ENCODE measurements at places on chromosomes 6 and 20.

- no peak for DNase-seq
Measured at GRCh38 chr6:143014764-143015163, 45.9 kb upstream of the AIG1 start.

GRCh38 chr20:62141043-62141396, 2.2 kb downstream of the PSMA7 start:
- DNase-seq, result no peak

GRCh38 chr6:38877721-38878120, 162.6 kb downstream of the DNAH8 start:
- no peak for DNase-seq

DNA sequence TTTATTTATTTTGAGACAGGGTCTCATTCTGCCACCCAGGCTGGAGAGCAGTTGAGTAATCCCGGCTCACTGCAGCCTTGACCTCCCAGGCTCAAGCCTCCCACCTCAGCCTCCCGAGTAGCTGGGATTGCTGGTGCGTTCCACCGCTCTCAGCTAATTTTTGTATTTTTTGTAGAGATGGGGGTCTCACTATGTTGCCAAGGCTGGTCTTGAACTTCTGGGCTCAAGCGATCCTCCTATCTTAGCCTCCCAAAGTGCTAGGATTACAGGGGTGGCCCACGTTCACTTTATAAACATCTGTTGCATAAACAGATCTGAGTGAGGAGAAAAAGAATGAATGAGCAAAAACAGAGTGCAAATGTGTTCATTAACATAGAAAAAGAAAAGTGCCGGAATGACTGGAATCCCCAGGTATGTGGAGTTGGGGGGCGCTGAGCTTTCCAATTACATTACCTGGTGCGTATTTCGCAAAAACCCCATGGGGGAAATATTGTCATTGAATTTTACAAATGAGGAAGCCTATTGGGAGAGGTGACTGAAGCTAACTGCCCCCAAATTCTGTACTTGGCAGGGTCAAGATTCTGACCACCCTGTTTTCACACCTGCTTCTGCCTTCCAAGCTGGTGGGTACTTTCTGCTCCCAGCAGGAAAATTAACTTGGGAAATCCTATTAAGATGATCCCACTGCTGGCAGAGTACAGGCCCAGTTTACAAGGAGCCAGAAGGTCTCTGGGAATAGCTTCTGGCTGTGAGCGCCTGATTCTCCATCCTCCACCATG, 207.7 kb upstream of the JARID2 start:
- no peak for DNase-seq

DNA sequence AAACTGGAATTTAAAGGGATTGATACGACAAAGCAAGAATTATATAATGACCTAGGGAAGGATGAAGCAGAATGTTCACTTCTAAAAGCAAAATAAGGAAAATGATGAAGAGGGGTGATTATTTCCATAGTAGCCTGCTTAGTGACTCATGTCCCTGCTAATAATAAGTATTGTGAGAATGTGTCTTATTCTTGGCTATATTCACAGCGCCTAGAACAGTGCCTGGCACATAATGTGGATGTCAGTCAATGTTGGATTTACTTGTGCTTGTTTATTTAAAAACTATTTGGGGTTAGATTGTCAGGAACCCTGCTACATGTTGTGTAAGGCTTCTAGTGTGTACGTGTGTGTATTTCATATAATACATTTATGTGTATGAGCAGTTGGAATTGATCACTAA, 85.1 kb downstream of the ZFAND3 start:
- no peak for DNase-seq

DNA sequence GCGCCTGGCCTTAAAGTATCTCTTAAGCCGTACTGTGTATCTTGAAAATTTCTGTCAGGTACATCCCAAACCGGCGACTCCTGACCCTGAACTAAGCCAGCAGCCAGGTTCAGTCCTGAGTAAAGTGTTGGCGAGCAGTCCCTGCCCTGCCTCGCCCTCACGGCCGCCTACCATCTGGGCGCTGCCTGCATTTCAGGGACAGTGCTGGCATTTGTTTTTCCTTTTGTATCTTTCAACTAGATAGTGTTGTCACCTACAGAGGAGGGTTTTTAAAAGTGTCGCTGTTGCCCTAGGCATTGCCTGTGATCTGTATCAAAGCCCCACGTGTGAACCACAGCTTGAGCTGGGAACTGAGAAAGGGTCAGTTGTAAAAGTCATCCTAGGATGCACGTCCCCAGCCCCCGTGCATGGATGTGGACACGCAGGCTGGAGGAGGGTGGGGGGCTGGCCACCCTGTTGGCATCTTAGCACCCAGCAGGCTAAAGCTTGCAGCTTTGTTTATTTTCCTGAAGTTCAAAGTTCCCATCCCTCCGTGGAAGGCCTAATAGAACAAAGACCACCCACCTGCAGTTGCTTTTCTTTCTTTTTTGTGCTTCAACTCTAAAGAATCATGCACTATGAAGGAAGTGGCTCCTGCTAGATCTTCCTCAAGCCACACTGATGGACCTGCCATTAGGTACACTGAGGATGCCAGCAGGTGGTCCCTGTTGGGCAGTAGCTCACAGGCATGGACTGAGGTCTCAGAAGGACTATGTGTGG, 136.8 kb downstream of the ZDHHC14 start:
- no peak for DNase-seq

- DNase-seq, result no peak
Measured at GRCh38 chr20:13102694-13103093, 93.9 kb downstream of the SPTLC3 start.

- DNase-seq, result no peak
Measured at GRCh38 chr20:34388000-34388399, 24.9 kb downstream of the ITCH start.

- DNase-seq, result no peak
Measured at GRCh38 chr6:99993146-99993532, 884 bp downstream of the MCHR2 start.

DNA sequence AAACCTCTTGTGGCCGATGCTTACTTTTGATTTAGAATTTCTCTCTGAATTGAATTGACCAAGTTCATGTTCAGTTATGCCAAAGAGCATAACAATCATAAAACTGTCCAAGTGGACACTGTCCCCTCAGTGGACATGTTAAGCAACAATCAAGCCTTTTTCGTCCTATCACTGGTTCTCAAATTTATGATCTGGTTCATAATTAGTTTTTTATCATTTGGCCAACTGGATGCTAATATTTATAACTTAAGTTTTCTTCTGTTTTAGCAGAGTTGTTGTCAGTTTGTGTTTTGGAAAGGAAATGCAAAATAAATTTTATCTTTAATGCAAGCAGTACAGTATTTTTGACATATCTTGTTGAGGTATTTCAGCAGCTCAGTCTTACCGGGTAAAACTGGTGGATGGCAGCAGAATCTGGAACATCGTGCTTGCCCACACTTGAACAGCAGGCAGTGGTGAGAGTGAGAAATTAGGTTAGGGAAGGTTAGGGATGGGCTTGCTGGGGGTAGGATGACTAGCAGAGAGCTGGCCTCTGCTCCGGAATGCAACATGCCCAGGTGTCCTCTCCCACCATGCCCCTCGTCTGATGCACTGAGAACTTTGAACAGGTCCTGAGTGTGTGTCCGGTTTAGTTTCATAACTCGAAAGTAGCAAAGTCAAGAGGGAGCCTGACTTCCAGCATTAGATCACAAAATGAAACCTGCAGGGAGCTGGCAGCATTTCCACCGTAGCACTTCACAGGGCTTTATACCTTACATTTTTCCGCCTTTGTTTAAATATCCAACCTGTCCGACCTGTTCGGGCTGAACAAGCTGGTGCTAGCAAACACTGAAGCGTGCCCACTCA, 93.1 kb downstream of the RREB1 start:
- DNase-seq, result no peak

DNA sequence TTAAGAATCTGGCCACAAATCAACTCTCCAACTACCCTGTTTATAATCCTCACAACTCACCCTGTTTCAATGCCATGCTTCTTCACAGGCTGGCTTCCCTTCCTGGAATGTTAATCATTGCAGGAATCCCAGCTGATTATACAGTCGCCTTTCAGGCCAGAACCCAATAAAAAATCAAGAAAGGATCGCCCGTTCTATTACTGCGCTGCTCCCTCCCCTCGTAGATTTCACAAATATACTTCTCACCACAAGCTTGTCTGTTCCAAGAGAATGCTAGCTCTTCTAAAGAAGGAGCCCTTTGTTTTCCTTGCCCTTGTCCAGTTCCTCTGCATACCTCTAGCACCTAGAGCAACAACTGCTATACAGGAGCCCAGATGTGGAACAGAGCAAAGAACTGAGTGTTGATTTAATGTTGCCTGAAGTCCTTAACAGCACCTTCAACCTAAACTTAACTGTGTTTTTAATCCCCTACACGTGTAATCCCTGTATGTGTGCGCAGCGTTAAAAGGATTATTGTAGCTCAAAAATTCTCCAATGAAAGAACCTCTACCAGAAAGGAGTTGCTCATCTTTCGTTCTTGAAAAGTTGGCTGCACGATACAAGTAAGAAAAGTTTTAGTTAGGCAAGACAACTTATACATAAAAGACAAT, 988 bp downstream of the ECHDC1 start:
- peak; percentile 48 for DNase-seq

GRCh38 chr6:6453186-6453585, 132.7 kb upstream of the F13A1 start:
- no peak for DNase-seq

- no peak for DNase-seq
Measured at GRCh38 chr6:143295932-143296331, 154.6 kb downstream of the ADAT2 start.

GRCh38 chr6:127118298-127119101, at the start of gene RSPO3:
Gene RSPO3 (plus strand): TSS chr6:127118671. CDS start chr6:127119193, 522 bp downstream.
- DNase-seq, result no peak

- no peak for DNase-seq
Measured at GRCh38 chr20:4120921-4121321, 105.6 kb upstream of the RNF24 start.

GRCh38 chr6:162151021-162151665, 576.4 kb downstream of the PRKN start:
- DNase-seq, result peak; percentile 26

DNA sequence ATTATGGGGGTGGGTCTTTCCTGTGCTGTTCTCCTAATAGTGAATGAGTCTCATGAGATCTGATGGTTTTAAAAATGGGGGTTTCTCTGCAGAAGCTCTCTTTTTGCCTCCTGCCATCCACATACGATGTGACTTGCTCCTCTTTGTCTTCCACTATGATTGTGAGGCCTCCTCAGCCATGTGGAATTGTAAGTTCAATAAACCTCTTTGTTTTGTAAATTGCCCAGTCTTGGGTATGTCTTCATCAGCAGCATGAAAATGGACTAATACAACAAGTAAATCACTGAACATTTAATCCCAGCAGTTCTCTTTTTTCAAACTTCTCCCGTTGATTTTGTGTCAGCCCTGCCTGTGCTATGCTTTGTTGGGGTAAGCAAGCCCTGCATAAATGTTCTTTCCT, 95.2 kb downstream of the FAM217A start:
- DNase-seq, result no peak

- no peak for DNase-seq
Measured at GRCh38 chr20:33578510-33578909, 83.6 kb upstream of the C20orf144 start.

GRCh38 chr20:11672959-11673358, 244.7 kb upstream of the BTBD3 start:
- no peak for DNase-seq

- DNase-seq, result no peak
Measured at GRCh38 chr20:13610184-13610583, 28.5 kb downstream of the TASP1 start.

GRCh38 chr20:37382482-37383120, 36.7 kb downstream of the SRC start:
- DNase-seq, result no peak

DNA sequence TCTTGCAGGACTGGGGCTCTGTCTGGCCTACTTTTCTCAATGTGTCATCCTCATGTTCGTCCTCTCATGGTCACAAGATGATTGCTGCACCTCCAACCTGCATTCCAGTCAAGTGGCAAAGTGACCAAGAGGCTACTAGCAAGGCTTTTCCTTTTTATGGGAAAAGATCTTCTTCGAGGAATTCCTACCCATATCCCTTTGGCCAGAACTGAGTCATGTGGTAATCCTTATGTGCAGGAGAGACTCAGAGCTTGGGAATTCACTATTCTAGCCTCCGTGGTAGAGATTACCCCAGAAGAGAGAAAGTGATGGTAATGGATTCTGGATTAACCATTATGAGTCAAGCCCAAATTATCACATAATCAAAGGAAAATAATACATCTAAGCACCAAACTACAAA, 162.7 kb downstream of the KCNQ5 start:
- DNase-seq, result no peak

DNA sequence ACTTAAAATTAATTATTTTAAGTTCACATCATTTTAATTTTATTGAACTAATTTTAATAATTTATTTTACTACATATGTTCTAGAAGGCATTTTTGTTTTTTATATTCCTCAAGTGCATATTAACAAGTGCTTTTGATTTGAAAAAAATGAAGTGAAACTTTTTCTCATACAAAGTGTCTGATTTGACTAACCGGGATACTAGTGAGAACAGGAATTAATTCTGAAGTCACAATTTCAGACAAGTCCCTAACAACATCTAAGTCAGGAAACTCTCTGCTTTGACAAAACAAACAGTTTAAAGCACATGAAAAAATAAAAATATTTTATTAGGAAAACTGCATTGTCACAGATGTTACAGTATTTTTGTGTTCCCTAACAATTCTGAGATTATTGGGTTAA, 1166.3 kb upstream of the CITED2 start:
- no peak for DNase-seq

DNA sequence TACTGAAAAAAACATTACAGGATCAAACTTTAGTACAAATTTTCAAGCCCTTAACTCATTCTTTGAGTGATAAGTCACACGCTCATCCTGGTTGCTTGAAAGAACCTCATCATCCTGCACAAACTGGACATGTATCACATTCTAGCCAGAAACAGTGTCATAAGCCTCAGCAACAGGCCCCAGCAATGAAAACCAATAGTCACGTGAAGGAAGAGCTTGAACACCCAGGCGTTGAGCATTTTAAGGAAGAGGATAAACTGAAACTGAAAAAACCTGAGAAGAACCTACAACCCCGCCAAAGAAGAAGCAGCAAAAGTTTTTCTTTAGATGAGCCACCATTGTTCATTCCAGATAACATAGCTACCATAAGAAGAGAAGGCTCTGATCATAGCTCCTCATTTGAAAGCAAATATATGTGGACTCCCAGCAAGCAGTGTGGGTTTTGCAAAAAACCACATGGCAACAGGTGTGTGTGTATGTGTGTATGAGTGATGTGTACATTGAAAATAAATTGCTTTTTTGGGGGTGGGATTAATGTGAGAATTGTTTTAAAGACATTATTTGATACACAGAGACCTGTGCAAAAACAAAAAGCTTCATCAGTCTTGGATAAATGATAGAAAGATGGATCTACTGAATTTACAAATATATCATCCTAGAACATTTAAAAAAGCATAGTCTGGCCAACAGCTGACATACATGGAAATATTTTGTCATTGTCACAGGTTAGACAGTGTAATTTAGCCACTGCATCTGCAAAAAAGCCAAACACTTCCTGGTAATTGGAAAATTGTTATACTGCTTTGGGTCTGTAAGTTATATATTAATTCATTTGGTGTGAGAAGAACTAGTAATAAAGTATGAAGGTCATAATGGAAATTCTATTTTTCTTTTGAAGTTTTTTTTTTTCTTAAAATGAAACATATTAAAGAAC, 50.1 kb downstream of the PHF3 start:
- no peak for DNase-seq
